ENCODE measurements at places on chromosomes 1 and 21.
A peak's percentile ranks its signal among the peaks of the same experiment; 100 is the strongest.

DNA sequence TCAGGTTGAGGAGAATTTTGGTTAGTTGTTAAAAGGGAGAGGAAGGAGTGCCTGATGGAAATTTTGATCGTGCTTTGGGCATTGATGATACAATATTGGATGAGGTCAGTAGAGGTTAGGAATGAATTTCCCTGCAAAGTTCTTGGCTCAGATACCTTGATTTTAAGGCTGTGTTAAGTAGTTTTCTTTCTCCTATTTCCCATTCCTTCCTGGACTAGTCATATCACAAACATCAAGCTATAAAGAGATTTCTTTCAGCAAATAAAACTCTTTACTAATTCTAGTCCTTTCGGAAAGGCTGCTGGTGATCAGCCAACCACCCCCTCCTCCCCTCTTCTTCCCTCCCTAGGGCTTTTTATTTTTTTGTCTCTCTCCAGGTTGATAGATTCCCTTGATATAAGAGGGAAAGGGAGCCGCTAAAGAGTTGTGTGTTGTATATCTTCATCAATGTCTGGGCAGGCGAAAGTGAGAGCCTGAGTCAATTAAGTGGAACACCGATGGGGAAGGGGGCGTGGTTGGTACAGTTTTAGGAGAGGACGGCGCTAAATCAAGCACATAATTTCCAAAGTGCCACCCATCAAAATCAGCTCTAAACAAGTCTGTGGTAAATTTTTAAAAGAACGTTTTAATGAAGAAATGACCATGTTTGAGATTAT lies 100.1 kb upstream of the PLXNA2 start:
- DNase-seq, result no peak

GRCh38 chr21:30831194-30831765 lies 1.7 kb upstream of the KRTAP7-1 start:
- DNase-seq, result no peak

GRCh38 chr1:167248707-167249642 lies 28.3 kb downstream of the POU2F1 start:
- peak; percentile 43 for DNase-seq

GRCh38 chr1:19478322-19478721 lies 7.0 kb downstream of the CAPZB start:
- no peak for DNase-seq

GRCh38 chr1:162141281-162142054 lies 72.0 kb downstream of the NOS1AP start:
- DNase-seq, result peak; percentile 83

DNA sequence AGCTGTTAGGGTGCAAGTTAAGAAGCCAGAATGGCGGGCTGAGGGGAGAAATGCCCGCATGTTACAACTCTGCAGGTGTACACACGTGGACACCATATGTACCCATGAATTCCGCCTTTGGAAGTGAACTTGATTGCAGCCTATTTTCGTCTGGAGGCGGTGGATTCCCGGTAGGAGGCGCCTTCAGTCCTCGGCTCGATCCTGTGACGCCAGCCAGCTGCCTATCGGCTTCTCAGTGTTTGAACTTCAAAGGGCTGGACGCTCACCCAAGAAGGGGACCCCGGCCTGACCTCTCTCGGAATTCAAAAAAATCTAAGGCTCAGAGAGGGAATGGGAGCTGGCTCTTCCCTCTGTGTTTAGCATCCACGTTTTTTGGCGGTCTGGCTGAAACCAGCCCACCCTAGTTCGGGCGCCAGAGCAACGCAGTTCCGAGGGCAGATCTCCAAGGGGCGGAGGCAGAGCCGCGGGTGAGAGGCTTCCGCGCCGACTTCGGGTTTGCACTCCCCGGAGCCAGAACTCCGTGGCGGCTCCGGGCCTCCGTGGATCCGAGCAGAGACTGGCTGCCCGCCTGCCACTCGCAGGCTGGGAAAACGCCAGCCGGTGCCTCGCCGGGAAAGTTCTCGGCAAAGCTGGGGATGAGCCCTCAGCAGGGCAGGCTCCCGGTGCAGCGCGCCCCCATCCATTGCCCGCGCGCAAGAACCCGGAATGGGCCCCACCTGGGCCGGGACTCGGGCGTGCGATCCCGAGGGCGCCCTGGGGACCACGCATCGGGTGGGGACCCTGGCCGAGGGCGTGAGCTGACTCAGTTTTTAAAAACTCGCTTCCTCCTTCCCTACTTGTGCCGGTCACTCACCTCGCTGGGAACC lies 996 bp upstream of the TMEM51 start:
- DNase-seq, result peak; percentile 79

- peak; percentile 91 for DNase-seq
Measured at GRCh38 chr1:37476460-37477197, 2.2 kb downstream of the ZC3H12A start.

DNA sequence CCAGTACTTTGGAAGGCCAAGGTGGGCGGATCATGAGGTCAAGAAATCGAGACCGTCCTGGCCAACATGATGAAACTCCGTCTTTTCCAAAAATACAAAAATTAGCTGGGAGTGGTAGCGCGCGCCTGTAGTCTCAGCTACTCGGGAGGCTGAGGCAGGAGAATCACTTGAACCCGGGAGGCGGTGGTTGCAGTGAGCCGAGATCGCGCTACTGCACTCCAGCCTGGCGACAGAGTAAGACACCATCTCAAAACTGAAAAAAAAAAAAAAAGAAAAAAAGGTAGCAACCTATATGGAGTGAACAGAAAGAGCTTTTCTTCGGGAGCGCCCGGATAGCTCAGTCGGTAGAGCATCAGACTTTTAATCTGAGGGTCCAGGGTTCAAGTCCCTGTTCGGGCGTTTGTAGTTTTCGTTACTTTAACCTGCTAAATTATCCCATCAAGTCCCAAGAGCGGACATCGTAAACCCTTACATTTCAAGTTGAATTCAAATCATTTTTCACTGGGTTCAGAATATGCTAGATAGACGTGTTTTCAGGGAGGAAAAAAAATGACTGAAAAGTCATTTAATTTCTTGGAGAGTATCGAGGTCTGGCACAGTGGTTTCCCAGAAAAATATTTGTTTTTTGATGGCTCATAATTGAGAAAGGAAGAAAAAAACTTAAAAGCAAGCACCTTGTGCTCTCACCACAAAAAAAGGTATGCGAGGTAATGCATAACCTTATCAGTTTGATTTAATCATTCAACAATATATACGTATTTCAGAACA lies 9.8 kb upstream of the MDM4 start:
- DNase-seq, result peak; percentile 95

- DNase-seq, result peak; percentile 69
Measured at GRCh38 chr1:204348722-204349121, 11.0 kb downstream of the PLEKHA6 start.

GRCh38 chr1:66452982-66453381 lies 81.0 kb upstream of the SGIP1 start:
- DNase-seq, result no peak

GRCh38 chr1:113647164-113647563 lies 112.1 kb downstream of the PHTF1 start:
- peak; percentile 34 for DNase-seq

- DNase-seq, result peak; percentile 81
Measured at GRCh38 chr1:56525489-56526041, 53.8 kb downstream of the PLPP3 start.

DNA sequence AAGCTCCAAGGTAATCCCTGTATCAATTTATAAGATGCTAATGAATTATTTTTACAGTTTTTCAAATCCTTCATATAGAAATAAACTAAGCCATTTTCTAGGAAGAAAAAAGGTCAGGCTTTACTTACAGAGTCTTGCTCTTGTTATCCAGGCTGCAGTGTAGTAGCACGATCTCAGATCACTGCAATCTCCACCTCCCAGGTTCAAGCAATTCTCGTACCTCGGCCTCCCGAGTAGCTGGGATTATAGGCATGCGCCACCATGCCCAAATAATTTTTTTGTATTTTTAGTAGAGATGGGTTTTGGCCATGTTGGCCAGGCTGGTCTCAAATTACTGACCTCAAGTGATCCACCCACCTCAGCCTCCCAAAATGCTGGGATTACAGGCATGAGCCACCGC lies 27.0 kb downstream of the RERE start:
- DNase-seq, result no peak

GRCh38 chr1:119787776-119788175 lies 19.1 kb upstream of the HMGCS2 start:
- no peak for DNase-seq

DNA sequence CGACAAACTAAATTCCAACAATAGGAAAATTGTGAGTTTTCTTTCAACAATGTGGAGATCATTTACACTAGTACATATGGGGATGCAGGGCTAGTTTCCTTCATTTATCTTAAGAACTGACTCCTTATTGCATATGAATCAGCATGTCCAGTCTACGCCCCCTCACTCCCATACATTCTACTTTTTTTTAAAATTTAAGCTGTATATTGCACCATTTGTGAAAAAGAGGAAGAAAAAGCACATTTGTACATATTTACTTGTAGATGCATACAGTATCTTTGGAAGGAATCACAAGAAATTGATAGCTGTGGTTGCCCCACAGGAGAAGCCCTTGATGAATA lies 15.9 kb downstream of the VPS26C start:
- no peak for DNase-seq

- peak; percentile 11 for DNase-seq
Measured at GRCh38 chr1:9086045-9086444, 16.6 kb upstream of the SLC2A5 start.

- DNase-seq, result no peak
Measured at GRCh38 chr1:223733898-223734852, 21.8 kb downstream of the CAPN2 start.

GRCh38 chr1:204858363-204858821 lies 12.3 kb upstream of the NFASC start:
- DNase-seq, result no peak

GRCh38 chr1:115669002-115669673 lies 27.4 kb downstream of the VANGL1 start:
- peak; percentile 81 for DNase-seq

DNA sequence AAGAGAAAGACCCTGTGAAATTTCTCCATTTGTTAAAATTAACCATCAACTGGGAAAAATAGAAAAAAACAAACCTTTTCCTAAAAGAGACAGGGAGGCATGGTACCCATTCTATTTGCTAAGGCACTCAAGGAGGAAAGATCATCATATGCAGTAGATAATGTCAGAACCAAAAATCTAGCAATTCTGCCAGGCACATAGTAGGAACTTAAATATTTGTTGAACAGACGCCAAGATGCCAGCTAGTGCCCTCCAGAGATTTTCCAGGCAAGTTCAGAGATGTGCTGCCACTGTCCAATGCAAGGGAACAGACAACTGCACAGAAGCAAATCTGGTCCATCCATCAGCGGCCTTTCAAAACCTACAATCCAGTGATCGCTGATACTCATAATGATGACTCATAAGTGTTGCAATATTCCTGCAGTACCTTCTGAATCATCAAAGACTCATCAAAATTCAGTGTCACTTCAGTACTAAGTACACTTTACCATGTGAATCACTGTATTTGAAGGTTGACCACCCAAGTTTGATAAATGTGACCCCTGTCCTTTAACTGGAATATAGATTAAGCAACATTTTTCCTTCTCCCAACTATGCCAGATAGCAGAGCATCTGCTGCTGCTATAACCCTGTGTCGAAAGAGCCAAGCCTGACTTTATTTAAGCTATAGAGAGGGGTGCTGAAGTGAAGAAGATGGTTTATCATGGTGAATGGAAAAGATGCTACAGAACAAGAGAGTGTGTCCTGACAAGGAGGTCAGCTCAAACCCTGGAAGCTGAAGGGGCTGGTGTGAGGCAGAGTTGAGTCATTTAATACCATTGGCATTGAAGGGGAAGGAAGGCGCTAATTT lies 99.1 kb downstream of the MT1HL1 start:
- DNase-seq, result peak; percentile 83

- peak; percentile 92 for DNase-seq
Measured at GRCh38 chr21:44969931-44970755, 30.3 kb downstream of the SLX9 start.

GRCh38 chr1:3872546-3872945 lies 15.3 kb downstream of the DFFB start:
- DNase-seq, result no peak

DNA sequence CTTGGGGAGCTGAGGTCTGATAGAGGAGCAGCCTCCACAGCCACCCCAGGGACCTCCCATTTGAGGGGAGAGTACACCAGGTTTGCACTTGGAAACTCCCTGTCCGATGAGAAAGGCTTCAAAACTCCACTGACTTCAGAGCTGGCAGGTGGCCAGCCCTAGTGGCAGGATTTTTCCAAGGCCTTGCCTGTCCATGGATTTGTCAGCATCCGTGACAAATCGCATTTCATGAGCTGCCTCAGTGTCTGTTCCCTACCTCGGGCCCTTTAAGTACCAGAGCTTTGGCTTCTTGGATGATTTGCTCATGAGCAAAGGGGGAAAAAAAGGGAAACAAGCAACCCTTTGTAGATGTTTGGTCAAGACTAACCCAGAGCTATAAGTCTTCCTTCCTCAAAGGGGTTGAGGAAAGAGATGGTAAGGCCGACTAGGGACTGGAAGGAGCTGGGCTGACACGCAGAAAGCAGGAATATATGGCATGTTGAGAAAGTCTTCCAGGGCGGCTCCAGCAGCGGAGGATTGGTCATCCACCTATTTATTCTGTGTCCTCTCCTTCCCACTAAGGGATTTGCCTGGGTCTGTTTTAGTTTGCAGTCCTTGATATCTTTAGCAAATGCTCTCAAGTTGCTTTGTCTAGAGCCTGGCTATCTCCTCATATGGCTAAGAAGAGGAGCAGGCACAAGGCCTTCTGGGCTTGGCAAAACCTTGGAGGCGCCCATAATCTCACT lies 2.7 kb upstream of the HSPG2 start:
- DNase-seq, result peak; percentile 98

DNA sequence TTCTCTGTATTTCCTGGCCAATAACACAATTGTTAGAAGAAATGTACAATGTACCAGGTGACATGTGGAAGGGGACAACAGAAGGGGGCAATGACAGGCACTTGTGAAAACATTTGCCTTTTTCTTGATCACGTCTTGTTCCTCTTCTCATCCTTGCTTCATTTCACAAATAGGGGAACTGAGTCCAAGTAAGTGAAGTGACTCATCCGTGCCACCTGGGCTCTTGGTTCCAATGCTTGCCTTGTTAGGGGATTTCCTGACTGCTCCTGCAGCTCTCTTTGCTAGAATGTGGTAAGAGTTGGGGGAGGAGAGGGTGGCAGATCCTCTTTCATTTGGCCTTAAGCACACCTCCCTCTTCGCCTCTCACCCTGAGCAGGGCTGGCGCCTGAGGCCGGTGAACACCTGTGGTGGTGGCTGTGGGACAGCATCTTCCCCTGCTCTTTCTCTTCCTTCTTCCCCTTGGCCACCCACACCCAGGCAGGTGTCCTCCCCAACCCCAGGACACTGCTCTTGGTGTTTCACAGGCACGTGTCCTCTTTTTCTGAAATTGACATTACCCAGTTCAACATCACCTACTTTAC lies 2.2 kb upstream of the RHEX start:
- no peak for DNase-seq

- no peak for DNase-seq
Measured at GRCh38 chr1:232695621-232696385, 65.9 kb upstream of the SIPA1L2 start.

DNA sequence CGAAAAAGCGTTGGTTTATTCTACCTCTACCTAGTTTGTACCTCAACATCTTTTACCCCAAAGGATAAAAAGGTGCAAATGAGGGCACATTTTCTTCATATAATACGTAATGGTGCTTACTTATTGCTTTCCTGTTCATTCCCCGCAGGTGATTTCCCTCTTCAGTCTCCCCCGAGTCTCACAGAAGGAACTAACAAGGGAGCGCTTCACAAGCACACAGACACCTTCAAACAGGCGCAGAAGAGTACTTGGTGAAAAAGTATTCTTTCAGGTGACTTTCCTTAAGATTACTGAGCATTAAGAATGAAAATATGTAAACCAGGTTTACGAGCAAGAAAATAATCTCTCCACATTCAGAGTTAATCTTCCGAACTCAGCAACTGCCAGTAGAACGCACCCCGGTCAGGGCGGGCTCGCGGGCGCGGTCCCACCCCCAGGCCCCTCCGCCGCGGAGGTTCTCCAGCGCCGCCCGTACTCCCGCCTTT lies 511 bp upstream of the RABGAP1L start:
- no peak for DNase-seq

GRCh38 chr1:76998582-76999223 lies 131.4 kb downstream of the ST6GALNAC5 start:
- DNase-seq, result peak; percentile 87
